Activated naive CD8-positive, alpha-beta T cell treated with anti-CD3 and anti-CD28 coated beads, Interleukin-2, amount 10 ng/mL, durations not matched to agents 7 days and 5 days (primary cell): ENCODE measurements at places on chromosomes 6 and 20.

DNA sequence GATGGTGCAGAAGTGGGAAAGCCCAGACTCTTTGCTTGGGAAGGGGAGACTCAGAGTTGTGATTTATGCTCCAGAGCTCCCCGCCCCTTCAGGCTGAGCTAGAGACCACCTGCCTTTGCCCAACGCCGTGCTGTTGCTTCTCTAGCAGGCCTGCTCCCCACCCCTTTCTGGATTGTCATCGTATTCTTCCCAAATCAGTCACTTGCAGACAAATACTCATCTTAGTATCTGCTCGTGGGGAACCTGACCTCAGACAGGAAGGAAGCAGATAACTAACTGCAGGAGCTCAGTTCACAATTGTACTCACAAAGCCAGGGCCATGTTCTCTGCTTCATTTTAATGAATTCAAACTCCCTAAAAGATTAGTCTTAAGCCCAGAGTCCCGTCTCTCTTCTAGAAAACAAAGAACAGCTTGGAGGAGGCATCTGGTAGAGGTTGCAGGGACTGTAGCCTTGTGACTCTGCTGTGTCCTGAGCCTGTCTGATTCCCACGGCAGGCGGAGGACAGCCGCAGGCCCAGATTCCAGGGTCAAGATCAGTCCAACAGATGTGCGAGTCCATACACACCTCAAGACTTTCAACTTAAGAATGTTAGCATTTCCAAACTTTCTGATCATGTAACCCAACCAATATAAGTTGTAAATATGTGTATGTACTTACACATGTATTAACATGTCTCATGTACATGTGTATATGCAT, 57.2 kb upstream of the GGTLC1 start:
- peak; percentile 40 for DNase-seq

GRCh38 chr6:98280492-98280891, 553.9 kb upstream of the POU3F2 start:
- no peak for DNase-seq

GRCh38 chr6:113632220-113632864, 224.8 kb upstream of the MARCKS start:
- no peak for DNase-seq

- no peak for DNase-seq
Observed at GRCh38 chr6:81984599-81984998, 232.1 kb upstream of the TENT5A start.

DNA sequence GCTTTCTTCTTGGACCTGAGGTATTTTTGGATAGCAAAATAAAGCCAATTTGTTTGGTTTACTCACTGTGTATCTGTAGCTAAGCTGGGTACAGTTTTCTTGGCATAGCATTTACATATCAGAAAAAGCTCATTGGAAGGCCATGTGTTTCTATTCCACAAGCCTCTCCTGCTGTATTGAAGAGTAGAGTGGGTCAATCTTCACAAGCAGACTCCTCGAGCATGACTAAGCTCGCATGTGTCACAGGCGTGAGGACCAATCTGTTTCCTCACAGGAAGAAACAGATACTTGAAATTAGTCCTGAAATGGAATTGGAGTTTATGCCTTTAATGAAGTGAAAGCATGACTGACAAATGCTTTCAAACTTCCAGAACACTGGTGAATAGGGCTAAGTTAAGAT, 1279.0 kb upstream of the MAP3K7 start:
- DNase-seq: no peak

DNA sequence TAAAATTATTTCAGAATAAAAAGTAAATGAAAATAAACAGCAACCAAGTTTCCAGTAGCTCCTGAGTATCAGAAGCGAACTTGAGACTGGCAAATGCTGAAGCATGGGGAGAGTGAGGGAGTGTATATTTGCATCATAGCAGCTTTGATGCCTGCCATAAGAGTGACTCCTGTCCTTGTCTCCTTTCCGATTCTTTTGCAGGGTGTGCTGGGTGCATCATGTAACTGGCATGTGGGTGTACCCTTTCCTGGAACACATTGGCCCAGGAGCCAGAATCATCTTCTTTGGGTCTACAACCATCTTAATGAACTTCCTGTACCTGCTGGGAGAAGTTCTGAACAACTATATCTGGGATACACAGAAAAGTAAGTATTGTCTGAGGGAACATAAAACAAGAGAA, 117.4 kb downstream of the ADAT2 start:
- DNase-seq: no peak

DNA sequence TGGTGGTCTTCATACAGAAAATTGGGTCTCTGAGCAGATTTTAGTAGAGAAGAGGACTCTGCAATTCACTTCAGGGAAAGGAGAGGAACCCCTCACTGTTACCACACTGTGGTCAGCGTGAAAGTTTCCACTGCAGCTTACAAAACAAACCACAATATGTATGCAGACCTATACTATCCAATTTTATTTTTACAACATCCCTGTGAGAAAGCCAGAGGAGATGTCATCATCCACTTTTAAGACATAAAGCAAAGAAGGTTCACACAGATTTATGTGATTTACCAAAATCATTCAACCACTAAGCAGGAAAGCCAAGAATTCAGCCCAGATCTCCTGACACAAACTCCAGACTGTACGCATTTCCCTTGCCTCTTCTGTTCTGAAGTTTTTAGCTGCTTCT, 442.4 kb downstream of the FRK start:
- DNase-seq: no peak

DNA sequence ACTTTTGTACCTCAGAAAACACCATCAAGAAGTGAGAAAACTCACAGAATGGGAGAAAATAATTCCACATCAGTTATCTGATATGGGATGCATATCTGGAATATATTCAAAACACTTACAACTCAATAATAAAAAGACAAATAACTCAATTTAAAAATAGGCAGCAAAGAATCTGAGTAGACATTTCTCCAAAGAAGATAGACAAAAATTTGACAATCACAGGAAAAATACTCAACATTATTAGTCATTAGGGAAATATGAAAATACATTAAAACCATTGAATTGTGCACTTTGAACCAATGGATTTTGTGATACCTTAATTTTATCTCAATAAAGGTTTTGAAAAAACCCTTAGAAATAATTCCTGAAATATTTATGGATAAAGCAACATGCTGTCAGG, 36.9 kb upstream of the STMND1 start:
- DNase-seq: no peak

DNA sequence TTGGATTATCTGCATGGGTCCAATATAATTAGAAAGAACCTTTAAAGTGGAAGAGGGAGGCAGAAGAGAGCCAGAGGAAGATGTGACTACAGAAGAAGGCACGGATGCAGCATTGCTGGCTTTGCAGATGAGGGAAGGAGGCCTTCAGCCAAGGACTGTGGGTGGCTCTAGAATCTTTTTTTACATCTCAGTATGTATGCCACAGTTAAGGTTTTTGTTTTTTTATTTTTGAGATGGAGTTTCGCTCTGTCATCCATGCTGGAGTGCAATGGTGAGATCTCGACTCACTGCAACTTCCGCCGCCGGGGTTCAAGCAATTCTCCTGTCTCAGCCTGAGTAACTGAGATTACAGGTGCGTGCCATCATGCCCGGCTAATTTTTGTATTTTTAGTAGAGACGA, 49.3 kb downstream of the MCM8 start:
- DNase-seq: no peak

DNA sequence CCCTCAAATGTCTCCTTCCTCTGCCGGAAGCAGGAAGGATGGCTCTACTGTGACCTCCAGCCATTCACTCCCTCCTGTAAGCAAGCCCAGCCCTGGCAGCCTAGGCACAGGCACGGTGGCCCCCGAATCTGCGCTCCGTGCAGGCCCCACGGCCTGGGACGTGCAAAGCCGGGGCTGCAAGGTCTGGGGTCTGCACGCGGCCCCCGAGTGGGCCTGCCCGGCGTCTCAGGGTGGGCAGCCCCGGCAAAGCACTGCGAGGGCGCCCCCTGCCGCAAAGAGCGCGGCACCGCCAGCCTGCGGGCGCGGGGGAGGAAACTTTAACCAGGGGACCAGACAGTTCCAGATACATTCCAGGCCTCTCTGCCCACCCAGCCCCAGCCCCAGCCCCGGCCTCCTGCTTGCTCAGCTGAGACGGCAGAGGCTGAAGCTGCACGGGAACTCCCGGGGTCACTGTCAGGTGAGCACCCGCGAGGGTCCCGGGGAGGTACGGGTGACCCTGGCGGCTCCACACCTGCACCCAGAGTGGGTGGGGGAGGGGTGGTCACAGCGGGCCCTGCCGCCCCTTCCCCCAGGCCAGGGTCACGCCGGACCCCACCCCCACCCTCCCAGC, 98.8 kb downstream of the ASXL1 start:
- DNase-seq: peak; percentile 53

- DNase-seq: no peak
Observed at GRCh38 chr6:39896701-39897100, 37.6 kb downstream of the MOCS1 start.

- DNase-seq: no peak
Observed at GRCh38 chr6:50843842-50844241, 25.2 kb downstream of the TFAP2B start.

DNA sequence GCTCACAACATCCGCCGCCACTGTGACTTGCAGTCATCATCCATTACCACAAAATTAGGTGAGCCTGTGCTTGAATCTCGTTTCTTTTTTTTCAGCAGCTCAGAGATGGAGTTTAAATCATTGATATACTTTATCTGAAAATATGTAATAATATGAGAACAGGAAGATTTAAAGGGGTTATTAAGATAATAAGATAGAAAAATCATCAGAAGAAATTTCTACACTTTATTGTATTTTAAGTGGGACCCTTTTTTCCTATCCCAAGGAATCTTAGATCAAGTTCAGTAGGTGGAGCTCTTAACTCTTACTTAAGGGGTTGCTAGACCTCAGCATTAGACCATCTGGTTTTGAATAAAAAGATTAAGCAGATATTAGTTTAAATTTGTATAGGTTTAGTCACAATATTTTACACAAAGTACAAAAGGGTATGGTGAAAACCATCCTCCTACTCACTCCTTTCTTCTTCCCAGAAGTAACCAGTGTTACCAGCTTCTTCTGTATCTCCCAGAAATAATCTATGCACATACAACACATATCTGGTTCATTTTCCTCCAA, 9.4 kb upstream of the NCOA7 start:
- DNase-seq: no peak

- no peak for DNase-seq
Observed at GRCh38 chr6:165664559-165665383, 1.7 kb upstream of the PDE10A start.

GRCh38 chr6:152267967-152268845, 369.0 kb downstream of the SYNE1 start:
- DNase-seq: no peak

DNA sequence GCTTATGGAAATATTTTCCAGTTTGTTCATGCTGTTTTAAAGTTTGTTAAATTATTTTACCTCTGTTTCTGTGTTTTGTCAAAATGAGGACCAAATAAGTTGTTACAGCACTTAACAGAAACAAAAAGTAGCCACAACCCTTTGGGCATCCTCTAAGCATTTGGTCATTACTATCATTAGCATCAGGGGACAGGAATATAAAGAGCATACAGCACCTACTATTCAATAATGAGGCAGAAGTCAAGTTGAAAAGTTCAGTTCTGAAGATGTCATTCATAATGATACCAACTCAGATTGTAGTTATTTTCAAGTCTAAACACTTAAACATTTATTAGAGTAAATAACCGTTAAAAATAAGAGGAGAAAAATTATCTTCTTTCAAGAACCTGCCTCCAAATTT, 862.3 kb upstream of the FLRT3 start:
- no peak for DNase-seq

DNA sequence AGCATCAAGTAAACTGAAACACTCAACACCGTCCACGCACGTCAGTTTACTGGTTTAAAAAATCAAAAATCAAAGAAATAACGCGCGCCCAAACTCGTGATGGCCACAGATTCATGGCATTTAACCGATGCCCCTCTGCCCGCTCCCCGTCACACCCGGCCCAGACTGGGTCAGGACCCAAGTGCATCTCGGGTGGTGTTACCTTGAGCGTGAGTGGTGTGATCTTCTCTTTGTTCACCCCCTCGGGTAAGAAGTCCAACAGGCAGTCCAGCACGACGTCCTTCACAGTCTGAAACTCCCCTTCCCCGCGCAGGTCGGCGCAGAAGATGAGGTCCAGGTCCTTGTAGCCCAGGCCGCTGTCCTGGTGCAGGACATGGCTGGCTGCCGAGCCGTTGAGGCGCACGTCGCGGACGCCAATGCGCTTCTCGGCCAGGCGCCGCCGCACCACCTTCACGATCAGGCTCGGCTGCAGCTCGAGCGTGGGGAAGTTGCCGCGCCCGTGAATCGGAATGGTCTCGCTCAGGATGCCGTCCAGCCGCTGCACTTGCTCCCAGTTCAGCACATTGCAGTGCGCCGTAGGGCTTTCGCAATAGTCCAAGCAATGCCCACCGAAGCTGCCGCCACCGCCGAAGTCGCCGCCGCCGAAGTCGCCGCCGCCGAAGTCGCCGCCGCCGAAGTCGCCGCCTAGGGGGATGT, 945 bp downstream of the TENT5A start:
- DNase-seq: peak; percentile 62

- no peak for DNase-seq
Observed at GRCh38 chr6:168197636-168198301, 118.8 kb upstream of the FRMD1 start.

GRCh38 chr20:57330998-57331397, 1.4 kb downstream of the SPO11 start:
- no peak for DNase-seq

DNA sequence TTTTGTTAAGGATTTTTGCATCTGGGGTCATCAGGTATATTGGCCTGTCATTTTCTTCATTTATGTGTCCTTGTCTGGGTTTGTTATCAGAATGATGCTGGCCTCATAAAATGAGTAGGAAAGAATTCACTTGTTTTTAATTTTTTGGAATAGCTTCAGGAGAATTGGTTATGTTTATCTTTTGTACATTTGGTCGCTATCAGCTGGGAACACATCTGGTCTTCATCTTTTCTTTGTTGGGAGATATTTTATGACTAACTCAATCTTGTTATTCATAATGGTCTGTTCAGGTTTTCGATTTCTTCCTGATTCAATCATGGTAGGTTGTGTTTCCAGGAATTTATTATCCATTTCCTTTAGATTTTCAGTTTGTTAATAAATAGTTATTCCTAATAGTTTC, 207.5 kb upstream of the ASCC3 start:
- DNase-seq: no peak

DNA sequence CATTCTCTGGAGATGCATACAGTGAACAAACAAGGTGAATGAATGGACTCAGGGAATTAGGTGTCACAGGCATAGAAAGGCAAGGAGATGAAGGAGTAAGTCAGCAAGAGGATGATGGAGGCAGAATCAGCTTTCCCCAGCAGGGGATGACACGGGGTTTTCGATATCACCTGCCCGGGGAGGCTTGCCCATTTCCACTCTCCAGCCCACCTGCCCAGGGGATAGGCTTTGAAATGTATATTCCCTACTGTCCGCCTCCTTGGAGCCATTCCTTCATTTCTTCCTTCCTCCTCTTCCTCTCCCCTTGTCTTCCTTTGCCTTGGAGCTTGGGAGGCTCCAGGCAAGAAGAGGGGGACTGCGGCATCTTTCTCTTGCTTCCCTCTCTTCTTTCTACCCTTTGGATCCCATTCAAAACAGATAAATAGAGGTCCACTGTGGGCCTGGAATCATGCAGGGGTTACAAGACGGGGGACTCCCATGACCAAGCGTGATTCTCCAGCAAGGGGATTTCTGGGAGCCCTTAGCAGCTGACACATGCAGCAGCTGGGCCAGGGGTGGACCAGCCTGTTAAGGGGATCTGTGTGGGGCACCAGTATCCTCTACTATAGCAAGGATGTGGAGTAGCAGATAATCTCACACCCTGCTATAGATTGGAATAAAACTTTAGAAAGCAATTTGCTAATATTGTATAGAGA, 23.5 kb upstream of the RNF24 start:
- DNase-seq: no peak
